ENCODE measurements at places on chromosomes 2 and 18.

DNA sequence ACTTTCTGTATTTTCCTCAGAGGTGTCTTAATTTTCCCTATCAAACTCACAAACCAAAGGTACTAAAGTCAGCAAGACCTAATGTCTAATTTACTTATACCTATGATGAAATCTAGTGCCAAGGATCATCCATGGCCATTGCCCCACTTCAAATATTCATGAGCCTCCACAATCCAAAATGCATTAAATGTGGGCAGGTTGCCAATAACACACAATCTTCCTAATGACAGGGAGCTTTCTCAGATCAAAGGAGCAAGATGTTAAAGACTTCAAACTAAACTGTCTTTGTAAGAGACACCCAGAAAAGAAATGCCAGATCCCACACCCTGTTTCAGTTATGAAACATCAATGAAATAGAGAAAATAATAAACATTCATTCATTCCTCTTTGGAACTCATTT lies 143.2 kb downstream of the TMEFF2 start:
- DNase-seq: no peak

- no peak for DNase-seq
These were observed 7.9 kb upstream of the RNF152 start for GRCh38 chr18:61900504-61901281.

GRCh38 chr2:46980786-46981573 lies 65.4 kb upstream of the MCFD2 start:
- no peak for DNase-seq

- no peak for DNase-seq
These were observed 318.7 kb downstream of the PTPRM start for GRCh38 chr18:7885865-7886264.

DNA sequence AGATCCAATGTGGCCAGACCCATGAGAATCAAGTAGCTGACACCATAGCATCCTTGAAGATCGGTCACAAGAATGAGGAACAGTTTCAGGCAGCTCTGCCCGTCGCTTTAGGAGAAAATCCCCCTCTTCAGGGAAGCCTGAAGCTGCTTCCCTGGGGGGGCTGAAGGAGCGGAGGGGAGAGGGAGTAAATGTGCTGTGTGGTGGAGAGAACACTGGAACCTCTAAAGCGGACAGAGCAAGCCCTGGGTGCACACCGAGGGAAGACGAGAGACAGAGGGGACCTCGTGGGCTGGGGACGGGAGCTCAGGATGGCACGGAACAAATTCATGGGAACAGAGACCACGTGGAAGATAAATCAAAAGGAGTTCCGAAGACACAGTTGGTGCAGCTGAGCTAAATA lies 154.3 kb downstream of the NDUFA10 start:
- DNase-seq: no peak

- DNase-seq: no peak
These were observed 31.8 kb downstream of the SP100 start for GRCh38 chr2:230447455-230448451.

GRCh38 chr18:31100436-31101182 lies 1.6 kb downstream of the DSC2 start:
- no peak for DNase-seq

DNA sequence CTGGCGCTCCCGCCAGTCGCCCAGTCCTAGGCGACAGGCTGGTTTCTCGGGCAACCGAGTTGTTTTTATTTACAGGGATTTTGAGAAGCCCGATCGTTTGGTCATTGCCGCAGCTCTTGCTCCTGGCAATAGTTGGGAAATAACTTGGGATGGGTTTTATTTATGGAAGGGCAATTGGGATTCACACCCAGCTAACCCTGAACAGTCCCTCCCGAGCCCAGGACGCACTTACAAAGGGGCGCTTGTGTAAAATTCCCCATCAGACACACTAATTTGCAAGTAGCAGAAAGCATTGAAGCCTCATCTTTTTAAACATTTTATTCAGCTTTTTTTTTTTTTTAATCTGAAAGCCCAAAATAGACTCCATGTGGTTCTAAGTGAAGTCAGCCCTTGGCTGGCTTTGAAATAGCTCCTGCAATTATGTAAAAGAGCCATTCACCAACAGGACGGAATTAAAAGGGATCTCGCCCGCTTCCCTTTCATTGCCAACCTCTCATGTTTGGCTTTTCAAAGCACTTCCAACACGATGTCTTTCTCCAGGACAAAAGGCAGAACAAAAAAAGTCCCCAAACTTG lies 3.6 kb upstream of the GBX2 start:
- peak; percentile 42 for DNase-seq

GRCh38 chr2:152480821-152481399 lies 145.9 kb downstream of the FMNL2 start:
- DNase-seq: no peak

DNA sequence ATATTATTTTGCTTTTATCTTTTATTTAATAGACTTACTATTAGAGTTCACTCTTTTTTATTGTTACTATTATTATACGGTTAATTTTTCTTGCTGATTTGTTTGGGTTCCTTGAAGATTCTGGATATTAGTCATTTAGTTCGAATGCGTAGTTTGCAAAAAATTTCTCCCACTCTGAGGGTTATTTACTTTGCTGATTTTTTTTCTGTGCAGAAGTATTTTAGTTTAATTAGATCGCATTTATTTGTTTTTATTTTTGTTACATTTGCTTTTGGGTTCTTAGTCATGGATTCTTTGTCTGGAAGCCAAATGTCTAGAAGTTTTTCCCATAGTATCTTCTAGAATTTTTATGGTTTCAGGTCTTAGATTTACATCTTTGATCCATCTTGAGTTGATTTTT lies 585.2 kb downstream of the CPS1 start:
- DNase-seq: no peak

DNA sequence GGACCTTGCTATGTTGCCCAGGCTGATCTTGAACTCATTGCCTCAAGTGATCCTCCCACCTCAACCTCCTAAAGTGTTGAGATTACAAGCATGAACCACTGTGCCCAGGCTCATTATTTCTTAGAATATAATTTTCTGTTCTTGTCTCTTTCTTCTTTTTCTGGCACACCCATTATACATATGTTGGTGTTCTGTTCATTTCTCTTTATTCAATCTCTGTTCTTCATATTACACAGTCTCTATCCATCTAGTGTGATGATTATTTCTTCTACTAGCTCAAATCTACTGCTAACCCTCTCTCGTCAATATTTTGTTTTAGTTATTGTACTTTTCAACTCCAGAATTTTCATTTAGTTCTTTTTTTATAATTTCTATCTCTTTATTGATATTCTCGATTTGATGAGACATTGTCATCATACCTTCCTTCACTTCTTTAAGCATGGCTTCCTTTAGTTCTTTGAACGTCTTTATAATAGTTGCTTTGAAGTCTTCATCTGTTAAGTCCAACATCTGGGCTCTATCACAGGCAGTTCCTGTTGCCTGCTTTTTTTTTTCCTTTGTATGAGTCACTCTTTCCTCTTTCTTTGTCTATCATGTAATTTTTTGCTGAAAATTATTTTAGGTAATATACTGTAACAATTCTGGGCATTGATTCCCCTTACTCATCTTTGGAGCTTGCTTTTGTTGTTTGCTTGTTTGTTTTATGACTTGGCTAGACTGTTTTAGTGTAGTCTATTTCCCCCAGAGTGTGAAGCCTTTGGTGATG lies 196.4 kb upstream of the NABP1 start:
- DNase-seq: no peak

GRCh38 chr18:2964361-2965010 lies 48.5 kb downstream of the LPIN2 start:
- DNase-seq: no peak

DNA sequence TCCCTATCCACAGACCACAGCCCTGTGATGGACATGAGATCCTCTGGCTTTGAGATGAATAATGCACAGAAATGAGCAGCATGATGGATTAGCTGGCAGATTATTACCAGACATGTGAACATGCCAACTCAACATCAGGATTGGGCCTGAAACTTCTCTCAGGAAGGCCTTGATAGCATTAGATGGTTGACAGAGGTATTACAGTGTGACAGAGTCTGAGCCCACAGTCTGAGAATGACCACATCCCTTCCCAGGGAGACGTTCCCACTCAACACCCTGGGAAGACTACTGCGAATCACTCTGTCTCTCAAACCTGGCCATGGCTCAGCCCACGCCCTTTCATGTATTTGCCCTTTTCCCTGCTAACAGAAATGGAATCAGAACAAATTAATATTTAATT lies 66.9 kb downstream of the BCL11A start:
- DNase-seq: no peak

- DNase-seq: no peak
These were observed 146.5 kb downstream of the CDH2 start for GRCh38 chr18:28030458-28030857.

GRCh38 chr2:237968048-237968862 lies 1.4 kb downstream of the UBE2F start:
- DNase-seq: no peak

DNA sequence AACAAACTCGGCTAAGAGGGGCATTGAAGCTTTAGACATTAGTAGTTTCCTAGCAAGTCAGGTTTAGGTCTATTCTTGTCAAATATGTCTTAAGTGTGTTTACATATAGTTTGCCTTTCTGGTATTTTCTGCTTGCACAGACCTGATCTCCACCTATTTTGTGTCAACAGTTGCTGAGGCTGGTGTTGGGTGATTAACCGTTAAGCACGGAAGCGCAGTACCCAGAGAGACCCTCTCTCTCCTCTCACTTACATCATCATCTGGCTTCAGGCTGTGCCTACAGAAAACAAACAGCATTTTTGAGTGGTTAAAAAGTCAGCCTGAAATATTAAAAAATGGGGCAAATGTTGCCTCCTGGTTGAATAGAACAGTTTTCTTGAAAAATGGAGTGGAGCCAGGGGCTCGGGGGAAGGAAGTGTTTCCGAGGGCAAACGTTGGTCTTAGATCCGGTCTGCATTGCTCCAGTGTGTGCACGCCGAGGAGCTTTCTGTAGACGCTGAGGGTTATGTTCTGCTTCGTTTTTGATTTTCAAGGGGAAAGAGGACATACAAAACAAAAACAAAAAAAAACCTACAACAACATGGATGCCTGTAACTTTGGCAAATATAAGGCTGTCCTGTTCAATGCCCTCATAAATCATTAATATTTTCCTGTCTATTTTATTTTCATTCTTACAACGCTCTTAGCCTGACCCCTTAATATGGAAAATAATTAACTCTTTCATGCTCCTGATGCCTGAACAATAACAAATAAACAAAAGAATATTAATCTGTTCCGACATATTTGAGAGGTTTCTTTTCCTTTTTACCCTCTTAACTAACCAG lies 120.8 kb downstream of the MEIS1 start:
- no peak for DNase-seq

GRCh38 chr18:48989304-48990303 lies 38.8 kb upstream of the SMAD7 start:
- DNase-seq: no peak

GRCh38 chr2:18560797-18561085 lies 288 bp upstream of the RDH14 start:
- no peak for DNase-seq

- DNase-seq: no peak
These were observed 11.3 kb downstream of the MITD1 start for GRCh38 chr2:99169534-99169933.

DNA sequence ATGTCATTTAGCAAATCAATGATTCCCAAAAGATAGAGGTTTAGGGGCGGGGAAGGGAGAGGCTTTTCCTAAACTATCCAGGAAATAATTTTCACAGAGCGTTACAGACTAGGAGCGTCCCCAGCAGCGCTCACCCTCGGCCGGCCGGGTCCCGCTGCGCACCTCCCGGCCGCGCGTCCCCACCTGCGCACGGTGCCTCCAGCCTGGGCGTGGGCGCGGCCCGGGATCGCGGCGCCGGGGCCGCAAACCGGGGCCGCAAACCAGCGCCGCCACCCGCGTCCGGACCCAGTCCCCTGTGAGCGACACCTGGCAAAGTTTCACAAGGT lies 684 bp upstream of the ZCCHC2 start:
- no peak for DNase-seq

DNA sequence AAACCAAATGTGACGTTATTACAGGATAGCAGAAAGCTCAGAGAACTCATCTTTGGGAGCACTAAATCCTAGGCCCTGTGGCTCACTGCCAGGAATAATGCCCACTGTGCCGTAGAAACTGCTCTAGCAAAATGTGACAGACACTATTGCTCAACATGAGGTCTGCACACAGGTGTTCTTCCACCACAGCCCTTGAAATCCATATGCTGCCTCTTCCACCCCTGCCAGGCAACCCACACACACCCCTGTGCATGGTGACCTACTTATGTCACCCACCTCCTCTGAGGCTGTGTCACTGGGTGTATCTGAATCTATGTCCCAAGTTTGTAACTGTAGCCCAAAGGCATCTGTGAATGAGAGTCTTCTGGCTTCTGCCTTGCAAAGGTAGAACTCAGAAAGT lies 66.1 kb upstream of the MBOAT2 start:
- no peak for DNase-seq

DNA sequence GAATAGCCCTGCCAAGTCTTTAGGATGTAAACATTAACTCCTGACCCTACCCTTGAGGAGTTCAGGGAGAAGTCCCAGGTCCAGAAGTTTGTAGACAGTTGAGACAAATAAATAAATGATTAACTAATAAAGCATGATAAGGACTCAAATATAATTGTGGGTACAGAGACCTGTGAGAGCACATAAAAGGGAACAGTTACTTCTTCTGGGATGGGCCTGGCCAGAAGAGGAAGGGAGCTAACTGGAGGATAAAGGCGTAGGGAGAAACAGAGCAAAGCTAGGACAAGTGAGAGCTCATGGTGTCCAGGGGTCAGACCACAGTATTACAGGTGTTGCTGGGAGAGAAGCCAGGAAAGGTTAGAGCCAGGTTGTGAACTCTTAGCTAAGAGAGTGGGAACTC lies 3.0 kb downstream of the LCLAT1 start:
- no peak for DNase-seq

GRCh38 chr2:75600461-75601011 lies 39.8 kb upstream of the EVA1A start:
- DNase-seq: peak; percentile 88

GRCh38 chr2:15388406-15389325 lies 172.5 kb downstream of the NBAS start:
- DNase-seq: no peak

- DNase-seq: no peak
These were observed 20.6 kb downstream of the TEX44 start for GRCh38 chr2:231613331-231613662.

DNA sequence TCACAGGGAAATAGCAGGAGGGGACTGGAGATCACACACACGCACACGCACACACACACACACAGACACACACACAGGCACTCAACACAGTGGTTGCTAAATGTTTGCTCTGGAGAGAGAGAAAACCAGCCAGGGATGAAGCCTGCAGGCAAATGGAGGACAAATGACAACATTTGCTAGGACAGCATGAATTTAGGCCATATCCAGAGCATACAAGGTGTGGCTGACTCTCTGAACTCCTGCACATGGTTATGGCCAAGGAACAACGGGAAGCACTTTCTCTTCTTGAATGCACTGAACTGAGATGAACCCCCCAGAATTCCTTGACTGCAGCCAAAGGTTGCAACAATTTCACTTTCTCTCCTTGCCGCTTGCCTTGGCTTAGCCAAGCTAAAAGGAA lies 230.0 kb upstream of the RASGRP3 start:
- no peak for DNase-seq

GRCh38 chr2:24011250-24012104 lies 1.6 kb downstream of the MFSD2B start:
- no peak for DNase-seq
